ENCODE measurements at places on chromosomes 6 and 20. TPM values are rescaled to one million over a fixed set of nuclear protein-coding genes. Genes with fewer than 3 reads are reported as not detected.
A peak's percentile ranks its signal among the peaks of the same experiment; 100 is the strongest.

Gene SSTR4
- total RNA-seq: not detected

- no peak for DNase-seq
Observed at GRCh38 chr6:2324166-2324953, 79.0 kb upstream of the GMDS start.

Gene TEAD3
- total RNA-seq: 95.8 TPM

Gene KHDC1
- 1.1 TPM for total RNA-seq

DNA sequence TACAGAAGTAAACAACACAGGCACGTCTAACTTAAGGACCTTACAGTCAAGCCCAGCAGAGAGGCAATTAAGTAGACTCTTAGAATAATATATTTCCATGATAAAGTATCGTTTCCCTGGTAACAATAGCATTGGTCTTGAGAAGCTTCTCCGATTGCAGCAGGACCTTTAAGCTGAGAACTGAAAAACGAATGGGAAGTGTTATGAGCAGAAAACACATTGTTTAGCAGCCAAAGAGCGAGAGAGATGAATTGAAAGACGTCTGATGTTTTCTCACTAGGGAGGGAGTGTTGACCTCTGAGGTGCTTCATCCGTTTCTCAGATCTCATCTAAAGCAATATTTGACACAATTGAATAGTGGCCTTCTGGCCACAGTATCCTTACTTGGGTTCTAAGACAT lies 855 bp downstream of the BYSL start:
- DNase-seq: no peak

- peak; percentile 48 for DNase-seq
Observed at GRCh38 chr20:36311854-36312723, 6.0 kb downstream of the DLGAP4 start.

Gene MATN4
- total RNA-seq: not detected

DNA sequence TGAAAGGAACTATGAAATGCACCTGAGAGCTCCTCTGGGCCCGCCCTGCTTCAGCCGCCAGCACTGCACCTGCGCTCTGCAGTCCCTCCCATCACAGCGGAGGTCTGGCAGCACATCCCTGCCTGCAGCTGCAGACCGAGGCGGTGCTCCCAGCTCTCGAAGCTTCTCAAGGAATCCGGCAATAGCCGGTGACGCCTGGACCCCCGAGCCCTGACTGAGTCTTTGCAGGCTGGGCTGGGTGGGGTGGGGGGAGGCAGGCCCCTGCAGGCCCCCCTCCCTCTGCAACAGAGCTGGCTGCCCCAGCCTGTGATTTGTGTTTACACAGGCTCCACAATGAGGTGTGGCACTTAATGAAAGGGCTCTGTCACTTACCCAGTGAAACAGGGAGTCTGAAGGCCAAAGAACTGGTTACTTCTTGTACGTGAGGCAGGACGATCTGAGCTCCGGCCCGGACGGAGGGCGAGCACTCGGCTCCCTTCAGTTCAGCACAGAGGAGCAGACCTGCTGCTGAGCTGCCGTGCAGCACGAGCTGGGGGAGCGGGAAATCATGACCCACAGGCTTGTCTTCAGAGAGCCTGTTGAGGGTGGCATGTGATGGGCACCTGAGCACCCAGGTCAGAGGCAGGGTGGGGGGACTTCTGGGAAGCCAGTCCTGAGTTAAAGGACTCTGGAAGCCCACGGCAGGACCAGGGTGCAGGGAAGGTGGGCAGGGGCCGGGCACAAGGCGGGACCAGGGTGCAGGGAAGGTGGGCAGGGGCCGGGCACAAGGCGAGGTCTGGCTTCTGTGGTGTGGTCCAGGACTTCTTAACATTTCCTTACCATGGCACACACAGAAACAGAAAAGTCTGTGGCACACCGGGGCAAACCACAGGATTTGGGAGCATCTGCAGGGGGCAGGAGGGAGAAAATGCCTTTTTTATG lies 192.3 kb upstream of the THBS2 start:
- no peak for DNase-seq

GRCh38 chr6:33061987-33062386 lies 11.5 kb downstream of the HLA-DPA1 start:
- no peak for DNase-seq

- no peak for DNase-seq
Observed at GRCh38 chr6:101125380-101125971, 244.3 kb upstream of the ASCC3 start.

DNA sequence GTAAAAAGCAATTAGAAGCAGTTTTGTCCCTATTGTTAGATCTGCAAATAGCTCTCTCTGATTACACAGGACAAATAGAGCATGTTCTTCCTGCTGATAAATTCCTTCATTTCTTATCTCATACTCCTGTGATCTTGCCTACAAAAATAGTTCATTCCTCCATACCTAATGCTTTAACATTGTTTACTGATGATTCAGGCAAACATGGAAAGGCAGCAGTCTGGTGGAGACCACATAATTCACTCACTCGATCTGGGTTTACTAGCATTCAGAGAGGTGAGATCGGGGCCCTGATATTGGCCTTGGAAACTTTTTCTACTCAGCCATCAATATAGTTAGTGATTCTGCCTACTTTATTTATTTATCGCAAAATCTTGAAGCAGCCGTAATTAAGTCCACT lies 20.2 kb downstream of the HLA-DPA1 start:
- no peak for DNase-seq

Gene SLC17A1
- total RNA-seq: not detected

Gene NKX2-2
- not detected for total RNA-seq

DNA sequence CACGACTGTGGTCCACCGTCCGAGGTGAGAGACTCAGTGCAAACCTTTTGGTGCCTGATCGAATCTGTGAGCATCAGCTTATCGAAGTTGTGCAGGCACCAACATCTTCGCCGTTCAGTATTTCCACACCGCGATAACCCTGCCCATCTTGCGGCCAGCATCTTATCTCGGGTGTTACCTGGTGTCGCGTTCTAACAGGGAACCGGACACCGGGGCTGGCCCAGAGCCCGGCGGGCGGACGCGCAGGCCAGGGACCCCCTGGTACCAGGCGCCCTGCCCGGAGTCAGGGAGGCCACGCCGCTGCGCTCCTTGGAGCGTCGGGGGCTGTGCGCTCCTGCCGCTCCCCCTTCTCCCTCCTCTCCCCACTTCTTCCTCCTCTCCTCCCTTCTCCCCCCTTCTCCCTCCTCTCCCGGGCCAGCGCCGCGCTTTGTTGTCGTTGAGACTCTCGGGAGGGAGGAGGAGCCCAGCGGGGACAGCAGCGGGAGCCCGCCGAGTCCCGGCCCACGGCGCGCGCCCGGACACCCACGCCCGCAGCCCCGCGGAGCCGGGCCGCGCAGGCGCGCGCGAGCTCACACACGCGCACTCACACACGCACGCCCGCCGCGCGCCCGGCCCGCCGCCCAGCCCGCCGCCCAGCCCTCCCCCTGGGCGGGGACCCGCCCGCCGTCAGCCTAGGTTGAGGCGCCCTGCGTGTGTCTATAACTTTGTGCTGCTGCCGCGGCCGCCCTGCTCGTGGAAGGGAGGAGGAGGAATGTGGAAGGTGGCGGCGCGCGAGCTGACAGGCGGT lies 1.4 kb upstream of the FOXO3 start:
- peak; percentile 98 for DNase-seq

DNA sequence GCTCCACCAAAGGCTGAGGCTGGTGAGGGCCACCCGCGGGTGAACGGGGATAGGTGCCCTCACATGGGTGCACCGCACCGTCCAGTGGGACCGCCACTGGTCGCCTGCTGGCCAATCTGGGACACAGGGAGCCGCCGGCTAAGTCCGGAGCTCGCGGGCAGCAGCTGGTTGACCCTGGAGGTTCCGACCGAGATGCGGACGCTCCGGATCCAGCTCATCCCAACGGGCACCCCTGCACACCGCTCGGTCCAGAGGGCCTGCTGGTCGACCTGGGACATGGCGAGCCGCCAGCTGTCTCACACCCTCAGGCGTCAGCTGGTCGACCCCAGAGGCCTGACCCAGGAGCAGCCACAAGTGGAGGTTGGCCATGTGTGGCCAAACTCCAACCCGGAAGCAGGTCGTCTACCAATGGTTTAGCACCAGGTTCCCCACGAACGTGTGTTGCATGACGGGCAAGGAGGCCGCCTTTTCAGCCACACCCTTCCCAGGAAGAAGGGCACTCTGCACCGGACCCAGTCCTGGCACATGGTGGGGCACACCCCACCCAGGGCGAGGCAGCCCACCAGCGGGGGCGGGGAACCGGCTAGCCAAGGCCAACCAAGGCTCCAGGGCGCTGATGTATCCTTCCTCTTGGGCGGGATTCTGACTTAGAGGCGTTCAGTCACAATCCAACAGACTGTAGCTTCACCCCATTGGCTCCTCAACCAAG lies 746.0 kb upstream of the DEFB115 start:
- no peak for DNase-seq

- no peak for DNase-seq
Observed at GRCh38 chr6:34272013-34272926, 23.5 kb upstream of the SMIM29 start.

DNA sequence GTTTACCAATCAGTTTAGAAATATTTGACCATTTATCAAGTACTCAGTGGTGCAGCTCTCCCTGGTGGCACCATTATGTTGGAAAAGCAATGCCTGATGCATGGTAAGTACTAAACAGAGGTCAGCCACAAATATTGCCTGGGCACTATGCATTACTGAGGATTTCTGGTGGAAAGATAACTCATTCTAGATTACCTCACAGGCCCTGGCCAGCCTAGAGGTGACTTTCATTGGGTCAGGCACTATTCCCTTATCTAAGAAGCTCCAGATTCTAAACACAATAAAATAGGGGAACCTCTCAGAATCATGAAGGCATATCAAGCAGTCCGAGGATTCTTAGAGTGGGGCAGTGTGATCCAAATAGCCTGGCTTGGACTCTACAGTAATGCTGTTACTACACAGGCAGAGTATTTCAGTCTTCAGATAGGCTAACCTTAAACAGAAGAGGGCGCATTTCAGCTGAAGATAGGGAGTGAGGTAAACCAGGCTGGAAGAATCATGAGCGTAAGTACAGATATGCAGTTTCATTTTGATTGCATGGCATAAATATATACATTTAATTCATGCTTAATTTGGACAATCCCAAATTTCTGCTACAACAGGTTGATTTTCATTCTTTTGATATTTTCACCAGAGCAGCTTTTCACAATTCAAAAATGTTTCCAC lies 12.1 kb downstream of the LGSN start:
- no peak for DNase-seq

- DNase-seq: no peak
Observed at GRCh38 chr6:106782536-106783285, 153.3 kb downstream of the QRSL1 start.

- no peak for DNase-seq
Observed at GRCh38 chr6:6417475-6417874, 97.0 kb upstream of the F13A1 start.

- DNase-seq: no peak
Observed at GRCh38 chr6:40042232-40042631, 108.0 kb upstream of the MOCS1 start.

Gene PRPH2
- total RNA-seq: 3.0 TPM

- no peak for DNase-seq
Observed at GRCh38 chr6:140436023-140436811, 1061.8 kb upstream of the CITED2 start.

GRCh38 chr6:127877231-127877630 lies 23.6 kb downstream of the THEMIS start:
- no peak for DNase-seq

Gene ARMH2
- total RNA-seq: not detected

DNA sequence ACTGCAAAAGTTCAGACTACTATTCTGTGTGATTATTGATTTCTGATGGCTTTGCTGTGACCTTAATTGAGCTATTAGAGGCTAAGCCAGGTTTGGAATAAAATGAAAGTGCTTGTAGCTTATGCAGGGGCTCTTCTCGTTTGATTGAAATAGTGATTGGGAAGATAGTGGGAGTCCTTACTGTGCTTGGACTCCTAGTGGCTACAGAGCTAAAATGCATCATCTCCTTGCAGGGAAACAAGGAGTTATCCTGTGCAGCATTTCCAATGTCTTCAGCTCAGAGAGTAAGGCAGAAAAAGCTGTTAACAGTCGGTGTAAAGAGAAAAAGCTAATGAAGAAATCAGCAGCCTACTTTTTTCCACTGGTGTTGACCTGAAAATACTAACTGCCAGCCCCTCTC lies 173.5 kb downstream of the SLC35F1 start:
- DNase-seq: no peak

Gene CST8
- total RNA-seq: not detected

- DNase-seq: no peak
Observed at GRCh38 chr6:47483853-47484546, 6.4 kb downstream of the CD2AP start.

DNA sequence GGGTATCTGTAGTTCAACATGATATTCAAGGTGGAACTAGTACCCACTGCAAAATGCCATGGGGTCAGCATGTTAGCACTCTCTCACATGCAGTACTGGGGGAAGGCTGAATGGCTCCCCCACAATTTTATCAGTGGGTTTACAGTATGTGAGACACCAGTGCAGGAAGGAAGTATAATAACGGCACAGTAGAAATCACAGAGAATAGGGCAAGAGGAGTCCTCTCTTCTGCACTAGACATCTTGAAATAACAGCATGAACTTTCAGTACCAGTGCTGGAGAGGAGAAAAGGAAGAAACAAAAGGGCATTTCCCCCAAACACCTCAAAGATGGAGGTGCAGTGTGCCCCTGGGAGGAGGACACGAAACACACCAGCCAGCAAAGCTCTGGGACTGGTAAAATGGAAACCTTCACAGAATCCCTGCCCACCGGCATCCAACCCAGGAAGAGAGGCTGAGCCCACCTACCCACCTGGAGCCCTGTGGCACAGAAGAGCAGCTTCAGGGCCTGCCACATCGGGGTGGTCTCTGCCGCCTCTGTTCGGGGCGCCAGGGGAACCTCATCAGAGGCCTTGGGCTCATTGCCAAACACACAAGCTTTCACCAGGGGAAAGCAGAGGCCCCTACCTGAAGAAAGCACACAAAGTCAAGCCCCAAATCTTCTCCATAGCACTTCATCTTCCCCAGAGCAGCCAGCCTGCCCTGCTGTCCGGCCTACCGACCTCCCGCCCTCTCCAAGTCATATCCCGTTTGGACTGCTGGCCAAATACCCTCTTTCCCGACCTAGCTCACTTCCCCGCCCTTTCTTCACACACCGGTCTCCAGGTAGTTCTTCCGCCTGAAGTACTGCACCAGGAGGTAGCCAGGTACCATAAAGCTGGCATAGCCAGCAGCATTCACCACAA lies 1.2 kb downstream of the SLC35B2 start:
- no peak for DNase-seq

DNA sequence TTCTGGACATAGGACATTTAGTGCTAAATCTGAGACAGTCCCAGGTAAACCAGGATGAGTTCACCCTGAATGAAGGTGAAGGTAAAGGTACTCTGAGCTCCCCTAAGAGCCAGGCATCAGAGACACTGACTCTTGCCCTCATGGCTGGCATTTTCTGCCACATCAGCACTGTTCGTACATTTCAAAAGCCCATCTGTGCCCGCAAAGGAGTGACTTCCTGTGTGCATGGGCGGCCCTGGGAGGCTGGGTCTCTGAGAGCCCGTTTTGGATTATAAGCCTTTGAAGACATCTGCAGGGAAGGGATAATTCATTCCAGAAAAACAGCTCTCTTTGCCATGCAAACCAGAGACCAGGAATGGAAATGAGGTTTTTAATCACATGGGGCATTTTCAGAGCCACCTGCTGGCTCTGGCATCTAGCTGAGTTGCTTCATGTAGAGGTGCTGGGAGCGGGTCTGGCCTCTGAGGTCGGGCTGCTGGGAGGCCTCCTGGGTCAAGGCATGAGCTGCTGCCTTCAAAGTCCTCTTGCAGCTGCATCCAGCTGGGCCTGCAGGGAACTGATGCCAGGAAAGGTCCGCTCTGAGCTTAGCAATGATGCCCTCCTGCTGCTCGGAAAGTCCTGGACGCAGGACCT lies 348.3 kb downstream of the DHX35 start:
- DNase-seq: no peak

Gene KIAA0408
- total RNA-seq: 27.3 TPM

GRCh38 chr20:17557675-17558006 lies 12.2 kb upstream of the DSTN start:
- DNase-seq: no peak

Data from sigmoid colon (tissue), 7 donors.